Pancreas (tissue), 10 donors: ENCODE measurements at places on chromosomes 1 and 21. TPM values are rescaled to one million over a fixed set of nuclear protein-coding genes. Genes with fewer than 3 reads are reported as not detected.

S100A2 gene
- 2.8 TPM for polyA plus RNA-seq

LRIG2 gene
- 4.0 TPM for polyA plus RNA-seq

UBIAD1 gene
- polyA plus RNA-seq, result 3.7 TPM

KRTAP20-1 gene
- not detected for polyA plus RNA-seq

CNIH3 gene
- polyA plus RNA-seq, result 2.0 TPM

HSPB7 gene
- 4.1 TPM for polyA plus RNA-seq

PCAT6 gene
- 2.5 TPM for polyA plus RNA-seq

OLFM3 gene
- polyA plus RNA-seq, result 0.16 TPM

RXRG gene
- polyA plus RNA-seq, result 10.4 TPM

TTC39A gene
- polyA plus RNA-seq, result 18.3 TPM

CR1L gene
- not detected for polyA plus RNA-seq

CCDC27 gene
- not detected for polyA plus RNA-seq

LHX4 gene
- polyA plus RNA-seq, result 0.19 TPM

SPRR1B gene
- polyA plus RNA-seq, result 0.65 TPM

SLC25A34 gene
- 6.9 TPM for polyA plus RNA-seq
